Activated CD8-positive, alpha-beta memory T cell treated with anti-CD3 and anti-CD28 coated beads for 24 hours (primary cell): ENCODE measurements at places on chromosomes 13 and 19.

DNA sequence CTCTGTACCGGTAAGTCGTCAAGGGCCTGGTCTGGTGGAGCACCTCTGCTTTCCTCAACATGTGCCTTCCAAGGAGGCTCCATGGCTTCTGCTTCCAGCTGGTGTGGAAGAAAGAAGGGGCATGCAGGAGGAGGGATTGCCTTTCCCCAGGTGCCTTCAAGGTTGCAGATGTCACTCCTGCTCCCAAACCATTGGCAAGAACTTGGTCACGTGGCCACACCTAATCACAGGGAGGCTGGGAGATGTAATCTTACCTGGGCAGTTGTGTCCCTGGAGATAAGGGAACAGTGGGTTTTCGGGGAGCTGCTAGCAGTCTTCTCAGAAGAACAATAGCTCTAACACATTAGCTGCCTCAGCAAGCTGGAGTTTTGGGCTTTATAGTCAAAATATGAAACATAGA, 9.7 kb upstream of the GPR18 start:
- no peak for DNase-seq

- DNase-seq, result no peak
These were observed 27.7 kb downstream of the STK24 start for GRCh38 chr13:98549006-98549727.

DNA sequence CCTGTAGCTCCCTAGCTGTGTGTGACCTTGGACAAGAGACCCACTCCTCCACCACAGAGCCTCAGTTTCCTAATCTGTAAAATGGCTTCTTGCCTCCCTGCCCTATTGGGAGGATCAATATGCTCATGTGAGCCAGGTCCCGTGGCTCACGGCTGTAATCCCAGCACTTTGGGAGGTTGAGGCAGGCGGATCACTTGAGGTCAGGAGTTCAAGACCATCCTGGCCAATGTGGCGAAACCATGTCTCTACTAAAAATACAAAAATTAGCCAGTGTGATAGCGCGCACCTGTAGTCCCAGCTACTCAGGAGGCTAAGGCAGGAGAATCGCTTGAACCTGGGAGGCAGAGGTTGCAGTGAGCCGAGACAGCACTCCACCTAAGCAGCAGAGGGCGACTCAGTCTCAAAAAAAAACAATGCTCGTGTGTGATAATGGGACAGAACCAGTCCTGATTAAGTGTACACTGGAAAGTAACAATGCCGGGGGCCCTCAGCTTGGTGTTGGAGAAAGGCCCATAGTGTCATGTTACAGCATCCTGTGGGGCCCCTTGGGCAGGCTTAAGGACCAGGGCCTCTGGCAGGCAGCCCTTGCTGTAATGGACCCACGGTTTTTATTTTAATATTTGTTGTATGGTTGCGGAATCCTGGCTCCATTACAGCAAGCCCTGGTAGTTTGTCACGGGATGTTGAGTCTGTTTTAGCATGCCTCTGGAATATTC, 6.8 kb downstream of the RPS11 start:
- peak; percentile 69 for DNase-seq

DNA sequence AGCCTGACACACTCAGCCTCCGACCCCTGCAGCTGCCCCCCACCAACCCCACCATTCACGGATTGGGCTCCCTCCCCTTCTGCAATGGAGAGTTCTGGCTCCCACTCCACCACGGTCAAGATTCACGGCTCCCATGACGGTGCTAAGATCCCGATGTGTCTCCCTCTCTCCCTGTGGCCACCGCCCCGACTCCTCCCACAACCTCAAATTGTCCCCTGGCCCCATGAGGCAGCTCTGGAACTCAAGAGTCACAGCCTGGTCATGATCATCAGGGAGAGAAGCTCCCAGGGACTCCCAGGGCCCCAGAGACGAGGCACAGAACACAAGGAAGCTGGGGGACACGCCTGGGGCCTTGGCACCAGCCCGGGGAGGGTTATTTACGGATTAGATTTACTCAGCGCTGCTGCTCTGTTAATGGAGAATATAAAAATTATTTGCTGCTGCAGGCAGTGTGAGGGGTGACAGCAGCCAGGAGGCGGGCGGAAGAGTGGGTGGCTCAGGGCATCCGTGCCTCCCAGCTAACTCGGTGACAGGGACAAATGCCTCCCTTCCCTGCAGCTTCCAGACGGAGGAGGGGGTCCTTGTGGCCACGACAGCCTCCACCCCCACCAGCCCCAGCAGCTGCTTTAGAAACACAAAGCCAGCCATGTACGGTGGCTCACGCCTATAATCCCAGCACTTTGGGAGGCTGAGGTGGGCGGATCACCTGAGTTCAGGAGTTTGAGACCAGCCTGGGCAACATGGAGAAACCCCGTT, 184.2 kb downstream of the PTPRS start:
- DNase-seq, result no peak

GRCh38 chr13:58855283-58855682, 1223.7 kb downstream of the PCDH17 start:
- no peak for DNase-seq

DNA sequence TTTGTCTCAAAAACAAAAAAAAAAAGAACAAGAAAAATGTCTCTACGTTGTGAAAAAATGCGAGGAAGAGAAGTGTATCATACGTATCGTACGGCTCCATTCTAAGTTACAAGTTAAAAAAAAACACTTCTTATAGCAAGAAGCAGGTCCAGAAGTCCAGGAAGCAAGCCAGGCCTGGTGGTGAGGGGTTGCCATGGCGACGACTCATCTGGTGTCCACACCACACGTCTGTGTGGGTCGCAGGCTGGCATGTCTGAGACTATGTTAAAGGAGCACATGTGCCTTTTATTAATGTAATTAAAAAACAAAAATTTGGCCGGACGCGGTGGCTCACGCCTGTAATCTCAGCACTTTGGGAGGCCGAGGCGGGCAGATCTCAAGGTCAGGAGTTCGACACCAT, 5.9 kb downstream of the MED16 start:
- DNase-seq, result no peak

DNA sequence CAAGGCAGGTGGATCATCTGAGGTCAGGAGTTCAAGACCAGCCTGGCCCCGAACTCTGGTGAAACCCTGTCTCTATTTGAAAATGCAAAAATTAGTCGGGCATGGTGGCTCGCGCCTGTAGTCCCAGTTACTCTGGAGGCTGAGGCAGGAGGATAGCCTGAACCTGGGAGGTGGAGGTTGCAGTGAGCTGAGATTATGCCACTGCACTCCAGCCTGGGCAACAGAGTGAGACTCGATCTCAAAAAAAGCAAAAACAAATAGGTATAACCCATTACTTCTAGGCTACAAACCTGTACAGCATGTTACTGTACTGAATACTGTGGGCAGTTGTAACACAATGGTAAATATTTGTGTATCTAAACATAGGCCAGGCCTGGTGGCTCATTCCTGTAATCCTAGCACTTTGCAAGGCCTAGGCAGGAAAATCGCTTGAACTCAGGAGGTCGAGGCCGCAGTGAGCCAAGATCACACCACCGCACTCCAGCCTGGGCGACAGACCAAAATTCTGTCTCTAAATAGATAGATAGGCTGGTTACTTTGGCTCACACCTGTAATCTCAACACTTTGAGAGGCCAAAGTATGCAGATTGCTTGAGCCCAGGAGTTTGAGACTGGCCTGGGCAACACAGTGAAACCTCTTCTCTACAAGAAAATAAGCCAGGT, 63.5 kb downstream of the MYO9B start:
- DNase-seq, result no peak

GRCh38 chr19:42421101-42421500, 6.1 kb downstream of the LIPE start:
- DNase-seq, result no peak

GRCh38 chr19:41305927-41306793, 3.8 kb upstream of the CCDC97 start:
- no peak for DNase-seq

DNA sequence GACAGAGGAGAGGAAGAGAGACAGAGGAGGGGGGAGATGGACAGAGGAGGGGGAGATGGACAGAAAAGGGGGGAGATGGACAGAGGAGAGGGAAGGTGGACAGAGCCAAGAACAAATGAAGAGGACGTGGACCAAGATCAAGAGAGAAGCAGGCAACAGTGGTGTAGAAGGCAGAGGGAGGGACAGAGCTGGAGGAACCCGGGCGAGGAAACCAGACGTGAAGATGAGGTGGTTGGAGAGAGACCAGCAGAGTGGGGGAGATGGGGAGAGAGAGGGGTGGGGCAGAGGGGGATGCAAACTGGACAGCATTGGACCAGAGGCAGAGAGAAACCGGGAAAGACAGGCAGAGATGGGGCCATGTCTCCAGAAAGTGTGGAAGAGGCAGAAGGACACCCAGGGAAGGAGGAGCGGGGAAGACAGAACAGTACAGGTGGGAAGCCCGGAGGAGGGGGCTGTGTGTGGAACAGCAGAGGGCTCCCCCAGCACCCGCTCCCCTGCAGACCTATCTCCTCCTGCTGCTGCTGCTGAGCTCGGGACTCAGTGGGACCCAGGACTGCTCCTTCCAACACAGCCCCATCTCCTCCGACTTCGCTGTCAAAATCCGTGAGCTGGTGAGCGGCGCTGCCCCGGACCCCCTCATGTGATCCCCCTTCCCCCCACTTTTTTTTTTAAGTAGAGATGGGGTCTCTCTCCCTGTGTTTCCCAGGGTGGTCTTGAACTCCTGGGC, 1.3 kb downstream of the FLT3LG start:
- DNase-seq, result no peak
